ENCODE measurements at places on chromosomes 5 and 9.

- no peak for DNase-seq
Measured at GRCh38 chr5:4078544-4078943, 482.9 kb downstream of the IRX1 start.

- DNase-seq, result no peak
Measured at GRCh38 chr9:96616817-96617438, 2.7 kb downstream of the CDC14B start.

DNA sequence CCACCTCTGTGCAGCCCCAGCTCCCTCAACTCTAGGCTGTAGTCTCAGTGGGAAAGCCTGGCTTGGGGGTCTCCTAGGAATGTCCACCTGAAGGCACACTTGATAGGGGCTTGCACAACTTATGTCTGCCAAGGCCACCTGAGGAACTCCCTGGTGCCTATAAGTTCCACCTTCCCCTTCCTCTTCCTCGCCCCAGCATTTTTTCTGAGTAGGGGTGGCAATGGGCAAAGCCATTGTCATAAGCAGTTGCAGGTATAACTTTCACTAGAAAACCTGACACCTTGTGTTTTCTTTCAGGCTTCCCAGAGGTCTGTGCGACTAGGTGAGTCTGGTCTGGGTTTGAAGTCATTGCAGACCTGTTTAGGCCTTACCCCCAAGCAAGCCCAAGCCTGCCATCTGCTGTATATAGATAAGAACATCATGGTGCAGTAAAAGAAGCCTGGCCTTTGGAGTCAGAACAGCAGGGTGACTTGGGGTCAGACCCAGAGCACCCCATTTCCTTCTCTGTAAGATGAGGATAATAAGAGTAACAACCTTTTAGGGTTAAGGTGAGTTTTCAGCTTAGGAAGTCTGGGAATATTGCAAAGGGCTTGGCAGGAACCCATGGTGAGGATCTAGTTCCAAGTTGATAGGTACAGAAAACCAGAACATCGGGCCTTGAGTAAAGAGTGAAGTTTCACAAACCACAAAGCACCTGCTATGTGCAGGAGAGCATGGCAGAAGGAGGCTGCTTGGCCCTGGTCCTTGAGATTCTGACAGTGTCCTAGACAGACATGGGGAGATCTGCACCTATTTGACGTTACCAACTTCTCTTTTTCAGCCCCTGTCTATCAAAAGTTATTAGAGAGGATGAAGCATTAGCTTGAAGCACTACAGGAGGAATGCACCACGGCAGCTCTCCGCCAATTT is 33.8 kb downstream of the TGFBI start:
- DNase-seq, result no peak

- DNase-seq, result no peak
Measured at GRCh38 chr9:136614372-136614922, 48.3 kb upstream of the EGFL7 start.

DNA sequence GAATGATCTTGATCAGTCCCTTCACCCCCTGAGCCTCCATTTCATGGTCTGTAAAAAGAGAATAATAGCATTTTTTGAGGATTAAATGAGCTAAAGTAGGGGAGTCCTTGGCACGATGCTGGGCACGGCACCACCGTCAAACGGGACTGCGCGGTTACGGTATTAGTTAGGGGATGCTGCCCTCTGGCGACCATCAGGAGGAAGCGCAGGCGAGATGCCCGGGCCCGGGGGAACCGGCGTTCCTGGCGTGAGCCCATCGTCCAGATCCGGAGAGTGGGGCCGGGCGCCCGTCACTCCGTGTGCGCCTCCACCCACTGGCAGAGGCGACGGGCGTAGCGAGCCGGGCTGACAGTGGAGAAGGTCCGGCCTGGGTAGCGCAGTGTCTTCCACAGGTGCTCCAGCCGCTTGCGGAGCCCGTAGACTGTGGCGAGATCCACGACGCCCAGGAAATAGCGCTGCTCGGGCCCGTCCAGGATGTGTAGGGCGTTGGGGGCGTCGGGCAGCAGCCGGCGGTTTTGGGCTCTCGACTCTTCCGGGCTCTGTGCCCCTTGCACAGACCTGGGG is 4.8 kb upstream of the ST6GALNAC4 start:
- no peak for DNase-seq

GRCh38 chr9:74521009-74521408 is 23.9 kb downstream of the RORB start:
- DNase-seq, result no peak

GRCh38 chr5:68443091-68443490 is 227.5 kb downstream of the PIK3R1 start:
- no peak for DNase-seq

Data from amygdala (tissue), 56 donors.